ENCODE measurements at places on chromosomes 7 and 10.

GRCh38 chr10:89269433-89270152, 18.0 kb upstream of the LIPA start:
- DNase-seq = no peak

DNA sequence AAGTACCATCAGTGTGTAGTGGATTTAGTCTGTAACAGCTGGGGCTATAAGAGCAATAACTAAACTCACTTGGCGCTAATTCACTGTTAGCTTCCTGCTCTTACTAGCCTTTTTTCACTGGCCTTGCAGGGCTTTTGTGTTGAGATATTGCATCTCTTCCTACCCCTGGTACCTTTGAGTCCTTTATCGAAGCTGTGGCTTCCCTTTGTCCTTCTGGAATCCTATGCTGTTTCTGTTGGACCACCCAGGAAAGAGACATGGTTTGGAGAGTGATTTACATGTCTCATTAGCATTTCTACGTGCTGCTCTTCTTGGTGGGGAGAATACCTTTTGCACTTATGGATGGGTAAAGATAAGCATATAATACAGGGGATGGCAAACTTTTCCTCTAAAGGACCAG, 103.8 kb downstream of the MLLT10 start:
- DNase-seq = no peak

DNA sequence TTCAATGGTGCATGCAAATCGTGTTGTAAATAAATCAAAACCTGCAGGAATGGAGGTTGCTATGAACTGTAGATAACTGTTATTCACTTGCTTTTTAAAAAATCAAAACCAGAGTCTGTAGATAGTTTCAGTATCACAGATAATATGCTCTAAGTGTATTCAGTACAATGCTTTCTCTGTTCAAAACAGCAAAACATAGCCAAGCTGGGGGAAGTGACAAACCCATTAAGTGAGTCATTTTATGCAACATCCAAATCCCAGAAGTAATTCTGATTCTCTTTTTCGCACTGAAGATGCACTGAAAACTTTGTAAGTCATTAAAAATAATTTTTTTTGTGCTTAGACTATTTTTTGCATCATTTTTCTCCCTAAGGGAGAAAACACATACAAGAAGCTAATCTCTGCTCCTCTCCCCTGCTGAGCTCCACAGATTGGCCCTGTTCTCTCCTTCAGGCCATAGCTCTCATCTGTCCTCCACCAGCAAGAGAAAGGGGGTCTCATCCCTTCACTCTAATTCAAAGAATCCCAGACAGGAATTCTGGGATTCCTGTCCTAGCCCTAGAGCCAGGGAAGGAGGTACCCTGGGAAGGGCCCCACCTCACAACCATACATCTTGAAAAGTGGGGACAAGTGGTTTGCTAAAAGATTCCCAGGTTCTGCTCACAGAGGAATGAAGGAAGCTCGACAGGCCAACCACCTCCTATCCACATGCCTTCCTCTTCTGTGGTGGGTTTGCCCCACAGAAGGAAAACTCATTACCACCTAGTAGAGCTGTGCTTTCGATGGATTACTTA, 4.9 kb downstream of the PRTFDC1 start:
- no peak for DNase-seq

- DNase-seq = no peak
Observed at GRCh38 chr7:134289423-134289822, 27.3 kb downstream of the SLC35B4 start.

GRCh38 chr10:70234668-70235447, 1.6 kb upstream of the PPA1 start:
- no peak for DNase-seq

DNA sequence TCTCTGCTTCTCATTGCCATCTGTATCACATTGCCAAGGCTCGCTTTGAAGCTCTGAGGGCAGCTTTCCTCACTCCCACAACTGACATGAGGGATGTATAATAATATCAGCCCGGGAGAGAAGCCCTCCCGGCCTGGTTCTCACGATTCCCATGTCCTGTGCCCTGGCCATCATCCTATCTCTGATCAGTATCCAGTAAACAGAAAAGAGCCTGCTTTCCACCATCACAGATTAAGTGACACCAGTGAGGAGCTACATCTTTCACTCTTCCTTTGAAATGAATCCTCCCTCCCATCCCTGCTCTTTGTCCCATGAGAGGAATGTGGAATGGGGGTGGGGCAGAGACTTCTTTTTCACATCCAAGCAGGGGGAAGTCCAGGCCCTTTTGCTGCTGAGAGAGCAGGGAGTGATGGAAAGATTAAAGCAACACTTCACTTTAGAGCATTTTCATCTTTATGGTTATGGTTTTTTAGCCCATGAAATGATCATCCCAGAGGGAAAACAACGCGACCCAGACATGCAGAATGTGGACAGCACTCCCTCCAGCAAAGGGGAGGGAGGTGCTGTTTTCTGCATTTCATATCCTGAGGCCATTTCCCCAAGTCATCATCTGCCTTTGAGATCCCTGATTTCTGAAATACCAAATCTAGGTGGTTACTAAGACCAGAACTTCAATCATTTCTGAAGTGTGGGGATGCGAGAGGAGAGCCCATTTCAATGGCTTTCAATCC, 84.6 kb upstream of the LYZL1 start:
- DNase-seq = no peak

- DNase-seq = no peak
Observed at GRCh38 chr7:5234852-5235831, 45.1 kb downstream of the WIPI2 start.

GRCh38 chr10:28594406-28594805, 61.5 kb downstream of the WAC start:
- no peak for DNase-seq

- no peak for DNase-seq
Observed at GRCh38 chr10:74548676-74549075, 277.7 kb upstream of the KAT6B start.

DNA sequence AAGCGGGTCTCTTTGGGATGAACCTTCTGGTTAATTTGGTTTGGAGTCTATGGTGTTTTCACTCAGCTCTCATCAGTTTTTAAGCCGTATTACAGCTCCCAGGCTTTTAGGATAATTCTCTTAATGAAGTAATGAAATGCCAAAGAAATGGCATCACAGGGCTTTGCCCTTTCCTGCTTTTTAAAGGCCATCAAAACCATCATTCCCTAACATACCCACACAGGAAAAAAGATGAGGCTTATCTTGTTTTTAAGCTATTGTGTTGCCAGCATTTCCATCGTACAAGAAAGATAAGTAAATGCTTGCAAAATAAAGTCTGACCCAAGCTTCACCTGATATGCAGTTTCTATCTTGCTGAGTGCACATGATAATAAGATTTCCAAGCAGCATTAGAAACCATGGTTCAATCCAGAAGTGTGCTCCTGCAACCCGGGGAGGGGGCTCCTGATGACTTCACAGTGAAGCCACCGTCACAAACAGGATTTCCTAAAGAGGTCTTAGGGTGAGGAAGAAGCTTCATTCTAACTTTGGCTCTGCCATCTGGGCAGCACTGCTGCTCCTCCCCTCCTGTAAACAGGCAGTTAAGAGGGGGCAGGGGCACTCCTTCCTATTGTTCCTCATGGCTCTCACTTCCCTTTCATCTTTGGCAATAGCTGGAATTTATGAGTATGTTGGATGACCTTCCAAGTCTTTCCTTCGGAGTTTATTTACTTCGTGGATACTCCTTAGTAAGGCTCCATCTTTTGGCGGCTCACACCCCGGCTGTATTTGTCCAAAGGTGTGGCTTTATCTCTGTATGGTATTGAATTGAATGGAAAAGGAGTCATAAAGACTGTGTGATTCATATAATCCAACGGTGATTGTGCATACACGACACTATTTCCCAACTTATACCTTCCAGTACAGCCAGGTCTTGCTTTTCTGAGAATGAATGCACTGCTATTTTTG, 55.2 kb upstream of the FAM133B start:
- DNase-seq = no peak

DNA sequence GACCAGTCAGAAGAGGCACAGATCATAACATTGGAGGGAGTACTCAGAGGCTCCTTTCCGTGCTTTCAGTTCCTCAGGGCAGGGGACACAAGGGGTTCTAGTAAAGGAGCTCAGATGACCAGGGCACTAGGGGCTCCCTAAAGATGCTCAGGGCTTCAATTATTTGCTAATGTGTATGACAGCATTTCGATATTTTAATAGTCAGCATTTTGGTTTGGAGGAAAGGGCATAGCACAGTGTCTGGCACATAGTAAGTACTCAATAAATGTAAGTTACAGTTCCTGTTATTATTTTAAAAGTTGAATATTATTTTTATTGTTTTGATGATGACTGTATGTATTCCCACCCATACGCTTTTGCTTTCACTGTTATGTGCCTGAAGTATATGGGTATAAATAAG, 260.0 kb downstream of the REEP3 start:
- no peak for DNase-seq

DNA sequence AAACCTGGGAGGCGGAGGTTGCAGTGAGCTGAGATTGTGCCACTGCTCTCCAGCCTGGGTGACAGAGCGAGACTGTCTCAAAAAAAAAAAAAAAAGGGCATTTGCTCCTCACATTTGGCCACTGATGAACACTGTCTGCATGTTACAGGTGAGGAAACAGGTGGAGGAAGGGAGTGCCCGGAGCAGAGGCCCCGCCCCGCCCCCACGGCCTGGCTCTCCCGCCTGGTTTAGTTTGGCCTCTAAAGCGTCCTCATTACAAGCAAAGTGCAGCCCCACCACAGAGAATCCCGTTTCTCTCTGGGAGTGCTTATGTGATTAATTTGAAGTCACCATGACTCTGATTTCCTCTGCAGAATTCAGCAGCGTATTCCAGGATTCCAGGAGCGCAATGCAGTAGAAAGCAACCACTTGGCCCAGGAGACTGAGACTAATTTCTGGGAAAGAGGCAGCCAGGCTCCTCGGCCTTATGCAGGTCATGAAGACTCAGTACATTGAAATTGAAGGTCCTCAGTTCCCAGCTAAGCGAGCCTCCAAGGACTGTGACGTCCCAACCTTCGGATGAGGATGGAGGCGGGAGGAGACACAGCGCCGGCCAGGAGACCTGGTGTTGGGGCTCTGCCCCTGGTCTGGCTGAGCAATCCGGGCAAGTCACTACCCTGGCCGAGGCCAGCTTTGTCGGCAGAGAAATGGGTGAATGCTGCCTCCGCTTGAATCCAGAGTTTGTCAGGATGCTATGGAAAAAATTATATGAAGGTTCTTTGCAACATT, 44.7 kb downstream of the RBM17 start:
- DNase-seq = no peak

DNA sequence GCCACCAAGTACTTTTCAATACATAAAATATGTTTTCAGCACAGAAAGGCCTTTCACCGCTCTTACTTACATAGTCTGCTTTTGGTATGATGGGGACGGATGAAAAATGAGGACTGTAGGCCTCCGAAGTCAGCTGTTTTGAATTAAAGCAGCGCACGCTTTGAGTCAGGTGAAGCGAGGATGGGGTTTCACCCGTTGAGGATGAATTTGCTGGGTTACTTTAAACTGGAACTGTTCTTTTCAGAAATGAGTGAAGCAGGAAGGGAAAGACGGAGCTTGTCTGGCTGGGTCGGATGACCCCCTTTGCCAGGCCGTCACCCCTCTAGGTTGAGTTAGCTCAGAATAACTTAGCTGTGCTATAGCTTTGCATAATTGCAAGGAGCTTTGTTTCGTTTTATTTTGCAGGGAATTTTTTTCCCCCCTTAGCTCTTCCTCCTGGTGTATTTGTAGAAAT, 40.0 kb downstream of the CUX1 start:
- DNase-seq = peak; percentile 32

DNA sequence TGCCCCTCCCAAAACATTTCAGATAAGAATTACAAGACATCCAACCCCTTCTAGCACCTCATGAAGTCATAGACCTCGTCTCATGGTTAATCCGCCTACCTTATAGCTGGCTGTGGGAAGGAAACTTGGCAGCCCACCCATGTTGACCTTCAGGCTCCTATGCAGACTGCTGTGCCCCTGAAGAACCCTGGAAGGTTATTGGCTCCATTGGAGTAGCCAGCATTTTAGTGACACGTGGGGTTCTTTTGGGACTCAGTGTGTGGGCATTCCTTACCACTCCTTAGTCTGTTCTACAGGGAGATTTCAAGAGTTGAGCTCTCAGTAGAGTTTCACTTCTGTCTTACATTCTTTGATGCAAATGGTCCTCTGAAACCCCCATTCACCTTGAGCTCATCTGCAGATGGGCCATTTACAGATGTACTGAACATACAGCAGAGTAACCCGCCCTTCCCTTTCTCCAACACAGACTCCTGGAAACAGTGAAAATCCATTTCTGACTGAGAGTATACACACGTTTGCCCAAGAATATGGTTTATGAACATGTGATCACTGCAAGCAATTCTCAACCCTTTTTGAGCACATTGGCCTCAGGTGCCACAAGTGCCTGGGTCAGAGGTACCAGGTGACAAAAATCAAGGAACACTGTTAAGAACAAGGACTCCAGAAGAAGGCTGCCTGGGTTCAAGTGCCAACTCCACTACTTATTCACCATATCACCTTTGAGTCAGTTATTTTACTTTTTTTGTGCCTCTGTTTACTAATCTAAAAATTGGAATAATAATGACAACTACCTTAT, 54.0 kb upstream of the HECW1 start:
- no peak for DNase-seq

DNA sequence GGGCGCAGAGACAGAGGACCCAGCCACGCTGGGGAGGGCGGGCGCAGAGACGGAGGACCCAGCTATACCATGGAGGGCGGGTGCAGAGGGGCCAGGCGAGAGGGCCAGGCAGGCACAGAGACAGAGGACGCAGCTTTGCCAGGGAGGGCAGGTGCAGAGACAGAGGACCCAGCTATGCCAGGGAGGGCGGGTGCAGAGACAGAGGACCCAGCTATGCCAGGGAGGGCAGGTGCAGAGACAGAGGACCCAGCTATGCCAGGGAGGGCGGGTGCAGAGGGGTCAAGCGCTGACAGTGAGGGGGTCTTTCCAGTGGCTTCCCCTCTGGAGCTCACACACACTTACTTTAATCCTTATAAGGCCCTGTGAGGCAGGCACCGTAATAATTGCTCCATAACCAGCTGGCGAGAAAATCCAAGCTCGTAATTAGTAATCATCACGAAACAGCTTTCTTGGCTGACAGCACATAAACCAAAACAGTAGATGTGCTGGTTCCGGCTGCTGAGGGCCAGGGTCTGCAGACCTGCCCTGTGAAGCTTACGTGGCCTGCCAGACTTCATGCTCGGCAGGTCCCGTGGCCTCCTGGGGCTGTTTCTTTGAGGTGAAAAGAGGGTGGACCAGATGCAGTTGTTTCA, 137.2 kb downstream of the VIPR2 start:
- DNase-seq = no peak

DNA sequence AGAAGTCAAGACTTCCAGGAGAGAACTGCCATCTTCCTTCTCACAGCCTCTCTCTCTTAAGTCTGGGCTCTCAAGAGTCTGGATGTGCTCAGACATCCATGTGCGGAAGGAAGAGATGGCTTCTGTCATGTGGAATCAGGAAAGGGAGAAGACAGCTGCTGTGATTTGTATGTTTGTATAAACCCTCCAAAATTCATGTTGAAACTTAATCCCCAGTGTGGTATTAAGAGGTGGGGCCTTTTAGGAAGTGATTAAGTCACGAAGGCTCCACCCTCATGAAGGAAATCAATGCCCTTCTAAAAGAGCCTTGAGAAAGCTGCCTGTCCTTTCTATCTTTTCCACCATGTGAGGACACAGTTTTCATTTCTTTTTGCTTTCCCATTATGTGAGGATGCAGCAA, 73.9 kb upstream of the PTN start:
- DNase-seq = no peak

GRCh38 chr7:138460176-138460648, at the start of gene TRIM24:
TRIM24 (plus strand) TSS chr7:138460259; CDS start chr7:138460549, 290 bp downstream.
- no peak for DNase-seq

Data from activated CD4-positive, CD25-positive, alpha-beta regulatory T cell treated with anti-CD3 and anti-CD28 coated beads, Interleukin-2, amount 50 U/mL, for 72 hours (primary cell).